ENCODE measurements at places on chromosomes 1 and 21.

GRCh38 chr1:166116026-166116425 is 50.8 kb downstream of the FAM78B start:
- no peak for DNase-seq

DNA sequence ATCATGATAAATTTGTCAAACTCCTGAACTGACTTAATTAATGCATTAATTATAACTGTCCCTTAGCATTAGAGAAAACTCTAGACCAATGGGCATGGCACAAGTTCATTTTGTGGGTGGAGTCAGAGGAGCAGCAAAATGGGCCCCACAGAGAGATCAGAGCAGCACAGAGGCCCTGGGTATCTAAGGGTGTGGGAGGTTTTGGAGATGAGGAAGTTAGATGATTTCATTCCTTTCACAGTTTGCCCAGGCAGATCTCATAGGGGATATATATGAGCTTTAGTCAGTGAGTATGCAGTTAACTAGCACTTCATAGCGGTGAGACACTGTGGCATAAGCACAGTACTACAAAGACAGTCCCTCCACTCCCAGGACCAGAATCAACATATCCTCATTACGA is 117.3 kb downstream of the MAB21L3 start:
- DNase-seq = no peak

GRCh38 chr1:47893412-47893811 is 103.8 kb downstream of the TRABD2B start:
- DNase-seq = no peak

DNA sequence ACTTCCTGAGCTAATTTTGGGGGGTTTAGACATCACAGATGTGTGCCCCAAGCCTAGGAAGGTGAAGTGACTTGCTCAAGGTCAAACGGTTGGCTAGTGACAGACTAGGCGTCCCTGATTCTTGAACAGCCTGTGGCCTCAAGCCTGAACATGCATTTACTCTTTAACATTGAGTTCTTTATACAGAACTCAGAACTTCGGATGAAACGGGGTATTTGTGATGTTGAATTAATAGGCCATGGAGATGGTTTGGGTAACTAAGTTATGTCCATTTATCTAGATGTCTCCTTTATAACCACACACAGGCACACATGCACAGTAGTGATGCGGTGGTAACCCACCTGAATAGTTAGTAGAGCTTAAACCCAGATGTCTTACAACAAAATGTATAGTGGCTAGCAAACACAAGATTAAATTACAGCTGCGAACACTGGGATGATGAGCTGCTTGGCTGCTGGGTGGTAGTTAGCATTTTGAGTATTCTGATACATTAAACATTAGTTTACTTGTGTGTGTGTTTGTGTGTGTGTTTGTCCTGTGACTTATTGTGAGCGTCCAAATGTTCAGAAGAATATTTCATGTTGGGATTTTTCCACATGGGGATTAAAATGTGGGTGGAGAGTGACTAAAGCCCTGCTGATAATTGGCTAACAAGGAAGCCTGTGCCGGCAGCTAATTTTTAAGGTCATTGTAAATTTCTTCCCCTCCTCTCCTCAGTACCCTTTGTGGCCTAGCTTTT is 2.3 kb downstream of the ATP1A1 start:
- DNase-seq = no peak

DNA sequence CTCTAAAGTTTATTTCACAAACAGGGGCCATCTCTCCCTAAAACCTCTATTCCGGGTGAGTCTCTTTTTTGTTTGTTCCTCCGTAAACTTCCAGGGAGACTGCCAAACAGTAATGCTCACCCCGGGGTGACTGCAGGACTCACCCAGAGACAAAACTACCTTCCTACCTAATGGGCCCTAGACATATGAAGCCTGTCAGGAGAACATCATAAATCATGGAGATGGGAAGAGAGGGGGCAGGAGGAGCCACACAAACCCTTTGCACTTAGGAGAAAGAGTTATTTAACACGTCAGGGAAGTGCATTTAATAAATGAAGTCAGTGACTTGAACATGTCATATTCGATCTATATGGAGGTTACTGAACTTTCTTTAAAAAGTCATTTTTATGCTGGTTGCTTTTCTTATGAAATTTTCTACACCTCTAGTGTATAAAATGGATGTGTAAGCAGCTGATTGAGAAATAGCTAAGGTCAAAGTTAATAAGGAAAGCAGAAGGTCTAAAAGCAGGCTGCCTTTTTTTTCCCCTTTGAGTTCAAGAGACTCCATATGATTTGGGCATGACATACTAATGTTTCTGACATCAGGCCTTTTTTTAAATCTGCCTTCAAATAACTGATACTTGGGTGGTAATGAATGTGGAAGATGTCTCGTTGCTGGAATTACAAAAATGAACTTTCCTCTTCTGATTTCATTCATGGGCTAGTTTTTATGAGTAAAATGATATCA is 286.9 kb upstream of the USP25 start:
- DNase-seq = no peak

- no peak for DNase-seq
Observed at GRCh38 chr1:115648717-115649691, 7.2 kb downstream of the VANGL1 start.

DNA sequence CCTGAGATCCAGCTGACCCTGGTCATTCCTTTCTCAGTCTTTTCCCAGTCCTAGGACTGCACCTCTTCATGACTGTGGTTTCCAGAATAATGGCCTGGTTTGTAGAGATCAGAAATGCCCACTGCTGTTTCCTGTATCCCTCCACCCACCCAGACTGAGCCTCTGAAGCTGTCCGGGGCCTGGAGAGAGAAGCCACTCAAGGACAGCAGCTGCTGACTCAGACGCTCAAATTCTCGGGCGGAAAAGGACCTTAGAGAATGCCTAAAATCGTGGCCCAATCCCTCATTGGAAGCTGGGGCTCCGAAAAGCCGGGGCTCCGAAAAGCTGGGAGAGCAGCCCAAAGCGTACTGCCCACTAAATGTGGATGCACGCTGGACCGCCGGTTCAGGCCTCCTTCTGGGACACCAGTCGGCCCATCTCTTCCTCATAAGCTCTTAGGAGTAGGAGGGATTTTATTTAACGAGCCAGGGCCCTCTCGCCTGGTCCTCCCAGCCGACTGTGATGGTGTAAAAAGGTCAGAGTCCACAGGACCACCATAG is 7.8 kb upstream of the GPR61 start:
- DNase-seq = no peak

All from stimulated activated CD8-positive, alpha-beta memory T cell treated with anti-CD3 and anti-CD28 coated beads, Interleukin-4, amount 100 ng/mL, for 4 hours (primary cell).